ENCODE measurements at places on chromosomes 1 and 21.

DNA sequence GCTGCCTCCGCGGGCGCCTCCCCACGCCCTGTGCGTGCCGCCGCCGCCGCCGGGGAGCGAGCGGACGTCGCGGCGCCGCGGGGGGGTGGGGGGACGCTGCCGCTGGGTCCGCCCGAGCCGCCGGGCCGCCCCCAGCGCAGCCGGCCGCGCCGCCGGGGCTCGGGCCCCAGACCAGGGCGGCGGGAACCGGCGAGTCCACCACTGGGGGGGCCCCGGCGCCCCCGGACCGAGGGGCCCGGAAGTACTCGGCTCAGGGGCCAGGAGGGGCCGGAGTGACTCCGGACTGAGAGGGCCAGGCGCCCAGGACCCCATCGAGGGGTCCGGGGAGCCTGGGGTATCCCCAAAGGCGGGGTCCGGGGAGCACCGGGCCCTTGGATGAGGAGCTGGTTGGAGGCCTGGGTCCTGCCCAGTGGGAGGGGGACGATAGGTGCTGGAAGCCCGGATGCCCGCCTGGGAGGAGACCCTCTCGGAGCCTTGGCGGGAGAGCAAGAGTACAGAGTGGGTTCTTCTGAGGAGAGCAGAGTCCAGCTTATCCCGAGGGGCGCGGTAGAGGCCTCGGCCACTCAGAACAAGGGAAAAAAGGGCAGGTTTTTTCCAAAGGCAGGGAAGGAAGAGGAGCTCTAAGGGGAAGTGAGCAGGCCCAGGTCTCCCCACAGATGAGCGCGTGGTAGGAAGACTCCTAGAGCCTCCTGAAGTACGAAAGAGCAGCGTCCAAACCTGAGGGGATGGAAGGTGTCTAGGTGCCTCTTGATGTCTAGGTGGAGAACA, 556 bp downstream of the GMEB1 start:
- no peaks in the 10 kb centered on the region for H3K36me3 ChIP-seq
- H3K27me3 ChIP-seq: no peaks in the 10 kb centered on the region
- DNase-seq: no peak
- peak overlapping the region; percentile 91 for H3K4me3 ChIP-seq
- peaks cover 4% of the 10 kb centered on the region for H3K4me1 ChIP-seq
- peak overlapping the region; percentile 94 for H3K27ac ChIP-seq

DNA sequence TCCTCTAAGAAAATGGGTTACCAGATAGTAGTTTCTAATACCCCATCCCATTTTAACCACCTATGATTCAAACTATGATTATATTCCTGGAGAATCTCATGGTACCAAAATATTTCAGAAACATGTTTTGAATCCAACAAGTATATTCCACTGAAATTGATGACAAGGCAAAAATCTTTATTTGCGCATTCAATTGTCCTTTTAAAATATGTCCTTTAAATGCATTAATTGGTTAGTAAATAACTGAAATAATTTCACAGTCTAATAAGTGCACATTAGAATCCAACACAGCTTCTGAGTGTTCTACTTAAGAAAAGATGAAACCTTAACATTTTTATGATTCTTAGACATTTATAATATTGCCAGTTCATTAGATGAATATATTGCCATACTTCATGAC, 356.6 kb downstream of the SETD4 start:
- H3K36me3 ChIP-seq: no peaks in the 10 kb centered on the region
- H3K27ac ChIP-seq: no peak overlapping the region
- DNase-seq: no peak
- no peaks in the 10 kb centered on the region for H3K4me1 ChIP-seq
- H3K4me3 ChIP-seq: no peak overlapping the region
- no peaks in the 10 kb centered on the region for H3K27me3 ChIP-seq

DNA sequence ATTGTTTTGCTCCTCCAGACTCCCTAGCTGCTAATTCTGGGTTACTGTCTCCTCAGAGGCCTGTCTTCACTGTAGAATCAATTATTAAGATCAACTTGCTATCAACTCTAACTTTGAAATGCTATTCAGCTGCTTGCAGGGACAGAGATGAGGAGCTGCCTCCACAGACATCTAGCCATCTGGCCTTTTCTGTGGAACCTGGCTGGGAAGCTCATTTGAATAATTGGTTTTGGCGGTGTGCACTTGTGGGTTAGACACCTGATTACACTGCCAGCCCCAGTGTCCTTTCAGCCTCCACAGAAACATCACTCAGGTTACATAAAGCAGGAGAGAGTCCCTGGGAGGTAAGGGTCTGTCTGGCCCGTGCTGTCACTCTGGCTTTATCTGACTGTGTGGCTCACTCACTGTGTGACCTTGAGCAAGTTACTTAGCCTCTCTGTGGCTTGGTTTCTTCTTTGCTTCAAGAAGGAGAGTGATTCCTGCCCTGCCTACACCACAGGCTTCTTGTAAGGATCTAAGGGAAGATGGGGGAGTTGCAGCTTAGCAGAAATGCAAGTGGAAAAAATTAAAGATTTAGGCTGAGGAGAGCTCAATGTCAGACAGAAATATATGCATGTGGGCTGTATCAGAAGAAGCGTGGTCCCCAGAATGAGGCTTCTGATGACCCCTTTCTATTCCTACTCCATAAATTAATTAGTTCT, 131.6 kb downstream of the BEND5 start:
- no peak overlapping the region for H3K4me3 ChIP-seq
- H3K36me3 ChIP-seq: no peaks in the 10 kb centered on the region
- no peaks in the 10 kb centered on the region for H3K4me1 ChIP-seq
- H3K27me3 ChIP-seq: no peaks in the 10 kb centered on the region
- DNase-seq: no peak

- H3K4me1 ChIP-seq: no peaks in the 10 kb centered on the region
- no peak for DNase-seq
- peak overlapping the region; percentile 80 for H3K27ac ChIP-seq
- H3K27me3 ChIP-seq: no peaks in the 10 kb centered on the region
- no peaks in the 10 kb centered on the region for H3K36me3 ChIP-seq
Observed at GRCh38 chr1:234655328-234656069, 45.5 kb upstream of the IRF2BP2 start.

DNA sequence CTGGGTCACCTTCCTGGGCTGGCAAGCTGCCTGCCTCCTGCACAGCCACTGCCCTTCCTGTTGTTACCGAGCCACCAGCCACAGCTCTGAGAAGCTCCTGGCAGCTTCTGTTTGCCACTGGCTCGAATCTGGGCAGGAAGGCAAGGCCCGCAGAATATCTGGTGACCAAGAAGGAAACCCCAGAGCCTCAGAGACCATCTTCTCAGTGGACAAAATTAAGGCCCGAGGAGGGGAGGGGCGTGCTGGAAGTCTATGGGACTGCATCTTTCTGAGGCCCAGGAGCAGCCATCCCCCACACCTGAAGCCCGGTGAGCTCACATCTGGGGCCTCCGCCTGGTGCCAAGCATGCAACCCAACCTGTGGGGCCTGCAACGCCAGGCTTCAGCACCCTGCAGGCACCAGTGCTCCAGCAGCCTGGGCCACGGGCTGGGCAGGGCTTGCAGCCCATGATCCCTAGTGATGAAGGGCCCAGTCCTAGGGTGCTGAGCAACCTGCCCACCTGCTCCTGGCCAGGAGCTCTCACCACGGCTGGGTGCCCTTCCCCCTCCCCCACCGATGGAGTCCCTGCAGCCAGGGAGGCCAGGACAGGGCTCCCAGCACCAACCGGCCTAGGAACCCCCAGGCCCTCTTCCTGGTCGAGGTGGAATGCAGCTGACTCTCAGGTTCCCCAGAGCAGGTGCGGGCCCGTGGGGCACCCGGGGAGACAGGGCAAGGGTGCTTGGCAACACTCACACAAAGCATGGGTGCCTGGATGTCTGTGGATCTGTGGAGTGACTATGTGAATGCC, 879 bp downstream of the CPTP start:
- peak overlapping the region; percentile 93 for H3K27ac ChIP-seq
- no peaks in the 10 kb centered on the region for H3K27me3 ChIP-seq
- peak; percentile 59 for DNase-seq
- H3K36me3 ChIP-seq: no peaks in the 10 kb centered on the region
- H3K4me1 ChIP-seq: peaks cover 17% of the 10 kb centered on the region
- peak overlapping the region; percentile 98 for H3K4me3 ChIP-seq

DNA sequence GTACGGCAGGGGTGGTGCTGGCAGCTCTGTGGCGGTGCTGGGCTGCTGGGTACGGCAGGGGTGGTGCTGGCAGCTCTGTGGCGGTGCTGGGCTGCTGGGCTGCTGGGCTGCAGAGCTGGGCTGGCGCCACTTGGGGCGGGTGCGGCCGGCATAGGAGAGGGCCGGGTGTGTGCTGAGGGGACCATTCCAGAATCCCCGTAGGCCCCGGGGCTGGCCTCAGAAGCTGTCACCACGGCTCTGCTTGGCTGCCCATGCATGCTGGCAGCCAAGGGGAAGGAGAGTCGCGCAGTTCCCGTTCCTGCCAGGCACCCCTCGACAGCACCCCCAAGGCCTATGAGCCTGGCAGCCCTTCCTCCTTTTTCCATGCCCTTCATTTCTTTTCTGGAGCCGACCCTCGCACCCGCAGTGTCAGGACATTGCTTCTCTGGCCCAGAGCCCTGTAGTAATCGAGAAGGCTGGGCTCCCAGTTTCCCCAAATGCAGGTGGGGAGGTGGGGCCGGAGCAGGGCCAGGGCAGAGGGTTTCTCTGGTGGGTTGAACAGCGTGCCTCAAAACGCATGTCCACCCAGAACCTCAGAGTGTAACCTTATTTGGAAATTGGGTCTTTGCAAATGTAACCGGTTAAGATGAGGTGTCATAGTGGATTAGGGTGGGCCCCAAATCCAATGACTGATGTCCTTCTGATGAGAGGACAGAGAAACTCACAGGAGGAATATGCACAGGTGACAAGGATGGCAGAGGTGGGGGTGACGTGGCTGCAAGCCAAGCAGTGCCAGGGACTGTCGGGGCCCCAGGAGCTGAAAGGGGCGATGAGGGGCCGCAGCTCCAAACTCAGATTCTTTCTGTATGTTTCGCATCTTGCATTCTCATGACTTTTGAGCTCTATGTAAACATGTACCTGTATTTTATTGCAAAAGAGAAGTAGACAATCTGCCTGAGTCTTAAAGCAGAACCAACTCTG, 71.0 kb upstream of the ACTRT2 start:
- DNase-seq: no peak
- no peak overlapping the region for H3K4me3 ChIP-seq
- H3K4me1 ChIP-seq: no peaks in the 10 kb centered on the region

GRCh38 chr1:203473781-203474305, 1.8 kb upstream of the PRELP start:
- no peak overlapping the region for H3K4me3 ChIP-seq
- no peak for DNase-seq
- no peaks in the 10 kb centered on the region for H3K36me3 ChIP-seq
- no peaks in the 10 kb centered on the region for H3K27me3 ChIP-seq
- H3K4me1 ChIP-seq: peaks cover 3% of the 10 kb centered on the region

GRCh38 chr1:198955085-198955484, 316.2 kb downstream of the PTPRC start:
- no peaks in the 10 kb centered on the region for H3K27me3 ChIP-seq
- H3K27ac ChIP-seq: no peak overlapping the region
- no peaks in the 10 kb centered on the region for H3K36me3 ChIP-seq

- no peak overlapping the region for H3K27ac ChIP-seq
- no peaks in the 10 kb centered on the region for H3K27me3 ChIP-seq
- no peak for DNase-seq
- H3K4me3 ChIP-seq: no peak overlapping the region
- H3K4me1 ChIP-seq: no peaks in the 10 kb centered on the region
Observed at GRCh38 chr21:18023157-18023556, 204.0 kb upstream of the C21orf91 start.

- no peaks in the 10 kb centered on the region for H3K4me1 ChIP-seq
- no peak overlapping the region for H3K4me3 ChIP-seq
- no peaks in the 10 kb centered on the region for H3K27me3 ChIP-seq
- peak overlapping the region; percentile 34 for H3K27ac ChIP-seq
- no peaks in the 10 kb centered on the region for H3K36me3 ChIP-seq
Observed at GRCh38 chr21:26136671-26137070, 33.9 kb downstream of the APP start.

GRCh38 chr1:21318057-21318713, 27.9 kb upstream of the ECE1 start:
- H3K36me3 ChIP-seq: no peaks in the 10 kb centered on the region
- DNase-seq: no peak
- no peak overlapping the region for H3K4me3 ChIP-seq
- H3K4me1 ChIP-seq: peaks cover 29% of the 10 kb centered on the region
- no peaks in the 10 kb centered on the region for H3K27me3 ChIP-seq

DNA sequence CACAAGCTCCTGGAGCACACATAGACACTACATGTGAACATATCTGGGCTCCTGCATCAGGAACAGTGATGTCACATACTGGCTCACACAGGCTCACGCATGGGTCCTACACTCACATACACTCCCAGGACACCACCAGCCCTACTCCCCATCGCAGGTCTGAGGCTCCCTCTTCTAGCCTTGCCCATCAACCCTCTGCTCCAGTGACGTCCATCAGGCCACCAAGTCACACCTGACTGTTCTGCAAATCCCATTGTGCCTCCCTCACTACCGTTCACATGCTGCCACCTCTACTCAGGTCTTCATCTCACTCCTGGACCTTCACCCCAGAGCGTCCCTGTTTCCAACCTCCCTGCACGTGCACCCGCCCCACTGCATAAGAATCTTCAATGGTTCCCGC, 18.1 kb downstream of the TFAP2E start:
- no peak for DNase-seq
- H3K4me3 ChIP-seq: no peak overlapping the region
- no peaks in the 10 kb centered on the region for H3K27me3 ChIP-seq
- H3K36me3 ChIP-seq: no peaks in the 10 kb centered on the region
- H3K4me1 ChIP-seq: no peaks in the 10 kb centered on the region

- no peak overlapping the region for H3K4me3 ChIP-seq
- H3K27ac ChIP-seq: no peak overlapping the region
Observed at GRCh38 chr1:52676249-52676903, 21.8 kb downstream of the COA7 start.

- no peaks in the 10 kb centered on the region for H3K36me3 ChIP-seq
- no peak for DNase-seq
- no peaks in the 10 kb centered on the region for H3K27me3 ChIP-seq
- no peak overlapping the region for H3K4me3 ChIP-seq
- peaks cover 8% of the 10 kb centered on the region for H3K4me1 ChIP-seq
Observed at GRCh38 chr1:177273141-177273540, 102.4 kb downstream of the BRINP2 start.

DNA sequence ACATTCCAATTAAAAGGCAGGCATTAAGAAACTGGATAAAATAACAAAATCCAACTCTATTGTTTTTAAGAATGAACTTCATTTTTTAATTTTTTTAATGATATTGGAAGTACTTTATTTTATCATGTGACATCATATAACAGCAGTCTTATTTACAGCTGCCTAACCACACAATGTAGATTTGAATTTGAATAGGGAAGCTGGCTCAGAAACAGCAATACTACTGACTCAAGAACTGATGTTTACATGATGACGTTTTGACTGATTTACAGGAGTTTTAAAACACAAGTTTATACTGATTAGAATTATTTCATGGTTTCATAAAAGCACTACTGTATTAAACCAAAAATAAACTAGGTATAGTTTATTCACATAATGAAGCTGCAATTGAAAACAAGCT, 348.7 kb upstream of the NR5A2 start:
- H3K27ac ChIP-seq: no peak overlapping the region
- no peaks in the 10 kb centered on the region for H3K4me1 ChIP-seq
- H3K36me3 ChIP-seq: no peaks in the 10 kb centered on the region
- no peak overlapping the region for H3K4me3 ChIP-seq

- no peak overlapping the region for H3K4me3 ChIP-seq
- no peaks in the 10 kb centered on the region for H3K27me3 ChIP-seq
- H3K4me1 ChIP-seq: no peaks in the 10 kb centered on the region
- no peak for DNase-seq
- H3K27ac ChIP-seq: no peak overlapping the region
- H3K36me3 ChIP-seq: no peaks in the 10 kb centered on the region
Observed at GRCh38 chr1:55150880-55151588, 64.1 kb downstream of the USP24 start.

All from breast epithelium (tissue), 4 donors.